ENCODE measurements at places on chromosomes 7 and 10. TPM values are rescaled to one million over a fixed set of nuclear protein-coding genes. Genes with fewer than 3 reads are reported as not detected.

Gene CDHR3
- 1.3 TPM for total RNA-seq

Gene PNLIP
- total RNA-seq, result 3.0 TPM

Gene CUBN
- 2.9 TPM for total RNA-seq

Gene IFIT5
- 20.4 TPM for total RNA-seq

Gene LRRC4
- 15.4 TPM for total RNA-seq

Gene HOXA6
- 2.0 TPM for total RNA-seq

Gene GRID2IP
- 0.30 TPM for total RNA-seq

Gene HACD1
- total RNA-seq, result 3.1 TPM

Gene GIMAP7
- 116 TPM for total RNA-seq

Gene ADCY1
- total RNA-seq, result 6.6 TPM

Gene RPEL1
- total RNA-seq, result 0.23 TPM

Gene PITX3
- total RNA-seq, result not detected

Gene SPDYE16
- total RNA-seq, result 0.64 TPM

Gene LRGUK
- 1.5 TPM for total RNA-seq

Gene XRCC2
- total RNA-seq, result 0.70 TPM
